Uterine smooth muscle cell (primary cell): ENCODE measurements at places on chromosomes 4 and X. TPM values are rescaled to one million over a fixed set of nuclear protein-coding genes. Genes with fewer than 3 reads are reported as not detected.

LRRC66 gene
- total RNA-seq: 0.33 and 0.62 TPM in 2 replicates

HSD17B13 gene
- total RNA-seq: 0.22 and 0.37 TPM in 2 replicates

STOX2 gene
- 0.12 and 0.33 TPM in 2 replicates for total RNA-seq

MAGEC1 gene
- total RNA-seq: not detected in 2 replicates

PLK4 gene
- 9.7 and 38.1 TPM in 2 replicates for total RNA-seq
